Aorta (tissue), 5 donors: ENCODE measurements at places on chromosomes 7 and 10.
A peak's percentile ranks its signal among the peaks of the same experiment; 100 is the strongest.

DNA sequence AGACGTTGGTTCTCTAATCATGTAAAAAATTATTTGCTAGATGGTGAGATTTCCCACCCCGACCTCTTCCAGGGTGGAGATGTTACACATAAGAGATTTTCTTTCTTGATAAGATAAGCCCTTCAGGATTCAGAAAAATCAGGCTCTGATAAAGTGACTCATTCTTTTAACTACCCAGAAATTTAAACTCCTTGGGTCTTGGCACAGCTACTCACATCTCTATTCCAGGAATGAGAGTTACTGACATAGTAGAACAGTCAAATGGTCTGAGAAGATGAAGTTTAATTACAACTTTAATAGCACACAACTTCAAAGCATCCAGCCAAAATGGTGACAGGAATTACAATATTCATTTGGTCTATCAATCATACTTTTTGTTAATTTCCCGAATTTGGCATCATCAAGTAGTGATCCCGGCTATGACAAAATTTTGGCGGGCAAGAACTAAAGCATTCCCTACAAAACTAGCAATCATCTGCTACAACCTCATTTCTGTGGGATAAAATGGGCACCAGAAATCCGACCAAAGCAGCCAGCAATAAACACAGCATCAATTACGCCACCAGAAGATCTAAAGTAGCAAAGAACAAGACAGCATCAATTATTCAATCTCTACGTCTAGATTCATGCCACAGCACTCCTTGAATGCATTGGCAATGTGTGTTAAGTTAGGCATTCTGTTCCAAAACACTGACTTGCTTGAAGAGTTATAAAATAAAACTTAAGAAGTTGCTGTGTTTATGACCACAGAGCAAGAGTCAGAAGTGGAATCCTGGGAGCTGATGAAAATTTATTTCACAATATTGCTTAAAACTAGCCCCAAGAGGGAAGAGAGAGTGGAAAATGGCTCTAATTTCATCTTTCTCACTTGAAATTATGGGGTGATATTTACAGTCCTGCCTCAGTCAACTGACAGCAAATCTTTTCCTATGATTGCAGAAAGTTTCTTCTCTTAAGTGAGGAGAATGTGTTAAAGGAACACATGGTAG, 565.7 kb upstream of the ANKRD30A start:
- no peak for DNase-seq

GRCh38 chr10:33331379-33331694, 3.1 kb downstream of the NRP1 start:
- no peak for DNase-seq

GRCh38 chr7:20988340-20988739, 201.7 kb upstream of the SP8 start:
- no peak for DNase-seq

DNA sequence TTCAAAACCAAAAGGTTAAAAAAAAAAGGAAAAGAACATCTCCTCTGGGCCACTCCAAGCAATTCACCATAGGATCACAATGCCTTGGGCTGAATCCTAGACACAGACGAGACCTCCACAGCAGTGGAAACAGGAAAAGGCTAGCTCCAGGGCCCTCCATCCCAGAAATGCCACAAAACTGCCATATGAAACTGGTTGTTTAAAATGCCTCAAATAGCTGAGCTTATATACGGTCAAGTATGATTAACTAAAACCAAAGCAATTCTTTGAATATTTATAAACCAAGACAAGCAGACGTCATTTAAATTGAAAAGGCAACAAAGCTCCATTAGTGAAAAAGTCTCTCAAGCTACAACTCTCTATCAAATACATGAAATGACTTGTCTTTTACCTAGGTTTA, 63.1 kb downstream of the DOCK4 start:
- DNase-seq: no peak

DNA sequence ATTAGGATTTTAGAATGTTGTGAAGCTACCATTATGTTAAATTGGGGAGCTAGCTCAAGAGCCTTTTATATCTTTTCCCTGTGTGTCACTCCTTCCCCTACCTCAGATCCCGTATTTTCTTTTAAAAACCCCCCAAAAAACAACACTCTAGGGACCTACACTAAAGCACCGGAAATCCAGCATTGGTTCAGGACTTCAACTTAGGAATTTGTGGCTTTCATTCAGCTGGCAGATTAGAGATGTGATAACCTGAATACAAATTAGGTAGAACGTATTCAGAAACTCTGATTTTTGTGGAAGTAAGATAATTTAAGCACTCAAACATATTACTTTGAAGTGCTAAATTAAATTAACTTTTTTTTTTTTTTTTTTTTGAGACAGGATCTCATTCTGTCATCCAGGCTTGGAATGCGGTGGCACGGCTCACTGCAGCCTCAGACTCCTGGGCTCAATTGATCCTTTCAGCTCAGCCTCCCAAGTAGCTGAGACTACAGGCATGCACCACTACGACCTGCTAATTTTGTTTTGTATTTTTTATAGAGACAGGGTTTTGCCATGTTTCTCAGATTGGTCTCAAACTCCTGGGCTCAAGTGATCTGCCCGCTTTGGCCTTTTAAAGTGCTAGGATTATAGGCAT, 6.8 kb downstream of the TBC1D12 start:
- no peak for DNase-seq

- no peak for DNase-seq
Measured at GRCh38 chr7:136940917-136941316, 72.5 kb downstream of the CHRM2 start.

DNA sequence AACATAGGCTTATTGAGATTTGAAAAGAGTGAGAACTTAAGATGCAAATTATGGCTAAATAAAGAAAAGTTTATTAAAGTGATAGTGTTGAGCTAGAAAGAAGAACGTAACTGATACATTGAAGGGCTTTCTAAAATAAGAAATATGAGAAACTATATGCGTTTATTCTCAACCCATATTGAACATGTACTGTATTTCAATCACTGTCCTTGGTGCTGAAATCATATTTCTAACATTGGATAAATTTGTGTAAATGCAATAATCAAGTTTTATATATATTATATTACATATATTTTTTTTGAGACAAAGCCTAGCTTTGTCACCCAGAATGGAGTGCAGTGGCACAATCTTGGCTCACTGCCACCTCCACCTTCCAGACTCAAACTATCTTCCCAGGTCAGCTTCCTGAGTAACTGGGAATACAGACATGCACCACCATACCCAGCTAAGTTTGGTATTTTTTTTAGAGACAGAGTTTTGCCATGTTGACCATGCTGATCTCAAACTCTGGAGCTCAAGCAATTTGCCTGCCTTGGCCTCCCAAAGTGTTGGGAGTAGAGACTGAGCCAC, 1065.8 kb downstream of the REEP3 start:
- no peak for DNase-seq

DNA sequence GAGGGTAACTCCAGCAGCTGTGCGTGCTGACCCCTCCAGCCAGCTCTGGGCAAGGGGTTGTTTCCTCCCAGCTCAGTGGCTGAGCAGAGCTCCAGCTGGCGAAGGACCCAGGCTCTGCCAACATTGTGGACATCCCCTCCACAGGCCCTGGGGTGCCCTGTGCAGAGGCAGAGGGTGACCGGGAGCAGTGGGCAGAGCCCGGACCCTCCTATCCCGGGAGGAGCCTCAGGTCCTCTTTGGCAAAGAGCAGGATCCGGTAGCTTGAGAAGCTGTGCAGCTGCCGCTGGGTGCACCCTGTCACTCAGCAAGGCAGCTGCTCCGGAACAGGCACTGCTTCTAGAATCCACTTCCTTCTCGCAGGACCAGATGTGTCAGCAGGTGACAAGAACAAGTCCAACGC, 175.9 kb downstream of the EBF3 start:
- DNase-seq: peak; percentile 55

DNA sequence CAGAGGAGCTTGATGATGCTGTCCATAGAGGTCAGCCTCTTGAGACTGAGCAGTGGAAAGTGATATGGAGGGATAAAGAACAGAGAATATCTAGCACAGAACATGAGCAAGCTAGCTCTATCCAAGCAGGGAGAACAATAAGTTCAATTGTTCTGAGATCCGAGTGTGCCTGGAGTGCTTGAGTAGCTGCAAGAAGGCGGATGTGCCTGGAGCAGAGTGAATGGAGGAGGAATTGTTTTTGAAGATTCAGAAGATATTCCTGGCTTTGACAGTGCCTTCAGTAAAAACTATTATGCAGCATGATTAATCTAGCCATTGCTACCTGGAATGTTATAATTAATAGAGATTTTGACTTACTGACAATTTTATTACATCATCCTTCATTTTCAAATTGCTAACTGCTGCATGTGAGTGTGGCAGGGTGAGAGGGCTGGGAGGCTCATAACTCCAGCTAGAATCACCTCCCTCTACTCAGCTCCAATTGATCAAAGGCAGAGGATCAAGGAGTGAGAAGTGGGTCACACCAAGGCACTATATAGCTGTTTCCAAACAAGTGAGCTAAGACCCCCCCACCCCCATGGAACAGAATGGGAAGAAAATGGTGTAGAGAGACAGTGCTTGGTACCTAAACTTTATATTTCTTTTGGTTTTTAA, 302.8 kb downstream of the ADRA2A start:
- no peak for DNase-seq

GRCh38 chr7:13055732-13056368, 368.4 kb downstream of the ARL4A start:
- DNase-seq: no peak

- no peak for DNase-seq
Measured at GRCh38 chr7:28029051-28029450, 151.5 kb downstream of the JAZF1 start.

DNA sequence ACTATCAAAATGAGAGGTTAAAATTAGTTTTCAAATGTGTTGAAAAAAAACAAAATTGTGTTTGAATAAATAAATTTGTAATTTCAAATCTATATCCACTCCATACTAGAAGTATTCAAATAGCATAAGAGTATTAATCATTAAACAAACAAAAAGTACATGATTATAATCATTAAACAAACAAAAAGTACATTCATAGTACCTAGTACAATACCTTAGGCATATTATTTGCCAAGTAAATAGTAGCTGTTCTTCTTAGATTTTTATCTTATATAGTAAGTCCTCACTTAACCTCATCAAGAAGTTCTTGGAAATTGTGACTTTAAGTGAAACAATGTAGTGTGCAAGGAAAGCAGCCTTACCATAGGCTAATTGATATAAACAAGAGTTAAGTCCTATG, 349.3 kb upstream of the VWC2 start:
- no peak for DNase-seq

DNA sequence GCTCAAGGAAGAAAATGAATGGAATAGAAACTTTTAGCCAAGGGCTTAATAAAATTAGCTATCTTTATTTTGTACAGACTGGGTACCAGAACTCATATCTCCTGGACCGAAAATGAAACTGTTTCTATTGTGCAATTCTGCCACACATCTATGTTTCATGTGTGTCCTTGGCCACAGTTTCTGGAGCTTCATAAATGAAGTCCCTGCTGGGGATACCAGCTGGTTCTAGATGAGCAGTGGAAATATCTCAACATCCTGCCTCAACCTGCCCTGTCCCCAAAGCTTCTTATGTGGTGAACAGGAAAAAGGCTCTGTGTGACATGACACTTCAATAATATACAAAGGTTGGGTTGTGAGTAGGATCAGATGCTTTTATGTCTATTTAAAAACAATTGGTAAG, 310.1 kb upstream of the SORCS1 start:
- no peak for DNase-seq

DNA sequence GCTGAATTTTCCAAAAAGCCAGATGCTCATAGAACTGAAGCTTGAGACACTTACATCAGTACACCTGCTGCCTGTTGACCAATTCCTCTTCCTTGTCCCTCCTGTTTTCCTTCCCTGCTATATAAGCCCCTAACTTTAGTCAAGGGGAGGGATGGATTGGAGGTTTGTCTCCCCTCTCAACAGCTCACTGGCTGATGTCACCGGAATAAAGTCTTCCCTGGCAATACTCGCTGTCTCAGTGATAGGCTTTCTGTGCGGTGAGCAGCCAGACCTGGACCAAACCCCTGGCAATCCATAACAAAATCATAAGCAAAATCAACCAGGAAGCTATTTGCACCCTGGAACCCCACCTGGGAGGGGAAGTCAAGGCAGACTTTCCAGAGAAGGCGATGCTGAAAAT, 929 bp upstream of the IRF5 start:
- DNase-seq: no peak

GRCh38 chr10:11901833-11902475, 78.8 kb downstream of the PROSER2 start:
- peak; percentile 34 for DNase-seq

- peak; percentile 86 for DNase-seq
Measured at GRCh38 chr7:158863611-158864506, 7.5 kb downstream of the DYNC2I1 start.

- DNase-seq: no peak
Measured at GRCh38 chr10:11719496-11720259, 22.5 kb upstream of the ECHDC3 start.

DNA sequence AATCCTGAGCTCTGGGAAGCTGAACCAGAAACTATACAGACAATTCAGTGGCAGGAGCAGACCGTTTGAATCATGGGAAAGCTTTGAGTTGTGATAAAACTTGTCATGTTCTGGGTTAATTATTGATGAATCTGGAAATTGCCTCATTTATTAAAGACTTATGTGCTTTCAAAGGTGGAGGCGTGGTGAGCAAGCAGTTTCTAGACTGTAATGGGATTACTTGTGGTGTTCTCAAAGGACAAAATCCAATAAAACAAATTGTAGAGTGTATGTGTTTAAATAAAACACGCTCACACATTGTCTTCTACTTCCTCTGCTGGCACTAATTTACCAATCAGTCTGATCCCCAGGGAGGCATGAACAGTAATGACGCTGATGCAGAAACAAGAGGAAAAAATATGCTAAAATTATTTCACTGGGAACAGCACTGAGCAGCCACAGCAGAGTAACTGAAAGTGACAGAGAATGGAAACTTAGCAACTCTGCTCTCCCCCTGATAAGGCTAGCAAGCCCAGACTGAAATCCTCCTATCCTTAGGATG, 25.1 kb downstream of the PARD3 start:
- no peak for DNase-seq

DNA sequence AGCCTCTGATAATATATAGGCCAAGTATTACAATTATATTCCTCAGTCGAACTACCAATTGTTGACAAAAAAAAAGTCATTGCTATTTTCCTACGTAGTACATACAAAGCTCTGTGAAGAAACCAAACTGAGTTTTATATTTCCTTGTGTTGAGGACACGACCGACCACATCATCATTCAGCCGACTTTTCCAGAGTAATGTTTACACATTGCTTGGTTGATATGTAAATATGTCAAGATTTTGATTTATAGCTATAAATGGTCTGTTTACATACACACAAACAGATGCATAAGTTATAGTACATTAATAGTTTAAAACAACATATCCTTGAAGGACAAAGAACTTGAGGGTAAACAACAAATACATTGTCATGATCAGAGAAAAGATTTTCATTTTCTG, 121.5 kb downstream of the CRPPA start:
- no peak for DNase-seq

DNA sequence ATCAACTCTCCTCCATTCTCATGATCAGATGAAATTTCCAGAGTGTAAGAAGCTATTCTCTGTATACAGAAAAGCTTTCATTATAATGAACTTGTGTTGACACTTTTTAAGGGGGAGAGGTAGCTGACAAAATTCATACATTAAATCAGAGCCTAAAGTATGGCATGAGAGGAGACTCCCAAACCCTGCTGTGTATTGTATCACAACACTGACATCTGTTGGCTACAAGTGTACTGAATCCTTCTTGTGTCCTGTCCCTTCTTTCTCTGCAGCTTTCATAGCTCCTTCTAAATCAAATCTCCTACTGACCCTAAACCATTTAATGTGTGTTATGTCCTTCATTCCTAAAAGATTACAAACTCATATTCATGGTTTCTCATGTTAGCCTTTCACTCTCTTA, 70.9 kb downstream of the GCC1 start:
- no peak for DNase-seq
